ENCODE measurements at places on chromosomes 6 and 20.

DNA sequence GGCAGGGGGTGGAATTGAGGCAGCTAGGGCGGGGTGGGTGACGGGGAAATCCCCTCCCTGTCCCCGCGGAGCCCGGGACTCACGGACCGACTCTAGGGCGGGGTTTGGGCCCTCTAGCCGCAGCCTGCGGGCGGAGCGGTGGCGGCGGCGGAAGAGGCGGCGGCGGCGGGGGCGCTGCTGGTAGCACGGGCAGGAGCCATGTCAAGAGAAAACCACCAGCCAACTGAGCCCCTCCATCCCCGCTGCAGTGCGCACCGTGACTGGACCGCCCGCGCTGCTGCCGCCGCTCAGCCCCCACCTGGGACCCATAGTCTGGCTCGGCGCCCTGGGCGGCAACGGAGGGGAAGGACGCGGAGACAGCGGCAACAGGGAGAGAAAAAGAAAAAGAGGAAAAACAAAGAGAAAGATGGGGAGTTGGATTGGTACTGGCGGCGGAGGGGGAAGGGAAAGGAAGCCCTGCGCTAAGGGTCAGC, 1.2 kb upstream of the C6orf62 start:
- DNase-seq, result peak; percentile 83

- DNase-seq, result no peak
Measured at GRCh38 chr6:152351742-152352141, 285.4 kb downstream of the SYNE1 start.

DNA sequence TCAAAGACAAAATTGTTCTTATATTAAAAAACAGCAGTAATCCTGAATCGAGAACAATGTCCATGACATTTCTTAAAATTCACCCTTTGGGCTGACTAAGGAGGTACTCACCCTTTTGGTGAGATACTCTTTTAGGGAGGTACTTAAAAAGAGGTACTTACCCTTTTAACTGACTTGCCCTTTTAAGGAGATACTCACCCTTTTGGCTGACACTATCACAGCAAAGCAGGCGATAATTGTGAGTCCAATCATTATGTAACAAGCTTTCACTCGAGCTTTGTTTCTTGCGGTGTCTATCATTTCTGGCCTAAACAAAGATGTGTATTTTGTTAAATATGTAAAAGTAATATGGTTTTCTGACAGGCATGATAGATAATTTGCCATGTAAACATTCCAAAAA, 3.7 kb downstream of the FAM162B start:
- DNase-seq, result no peak

- peak; percentile 60 for DNase-seq
Measured at GRCh38 chr20:62804627-62805154, at the start of gene OGFR. TSS of gene OGFR (plus strand) at chr20:62804835. CDS start at chr20:62804860, 25 bp downstream.

DNA sequence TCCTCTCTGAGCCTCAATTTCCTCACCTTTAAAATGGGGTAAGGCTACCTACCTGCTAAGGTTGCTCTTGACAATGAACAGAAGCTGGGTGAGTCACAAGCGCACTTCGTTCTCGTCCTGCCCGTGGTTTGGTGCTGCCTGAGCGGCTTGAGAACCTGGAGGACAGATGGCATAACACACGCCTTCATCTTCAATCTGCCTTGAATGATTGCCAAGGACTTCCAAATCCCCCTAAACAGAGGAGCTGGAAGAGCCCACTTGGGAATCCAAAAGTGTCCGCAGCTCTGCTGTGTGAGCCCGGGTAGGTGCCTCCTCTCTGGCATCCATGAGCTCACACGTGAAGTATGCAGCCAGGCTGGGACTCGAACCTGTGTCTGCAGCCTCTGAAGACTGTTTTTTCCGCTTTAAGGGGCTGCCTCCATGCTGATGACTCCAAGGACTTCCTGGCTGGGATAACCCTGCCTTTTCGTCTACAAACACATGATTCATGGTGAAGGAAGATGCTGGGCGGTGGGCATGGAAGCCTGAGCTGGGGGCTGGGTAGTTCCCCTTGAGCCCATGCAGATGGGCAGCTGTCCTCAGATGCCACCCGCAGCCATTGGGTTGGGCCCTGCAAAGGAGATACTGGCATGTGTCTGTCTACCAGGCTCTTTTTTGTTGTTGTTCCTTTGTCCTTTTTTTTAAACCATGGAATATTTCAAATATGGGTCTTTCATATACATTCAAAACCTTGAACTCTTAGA, 25.3 kb upstream of the CSNK2A1 start:
- no peak for DNase-seq

GRCh38 chr6:19325335-19325789, 511.8 kb upstream of the ID4 start:
- DNase-seq, result no peak

DNA sequence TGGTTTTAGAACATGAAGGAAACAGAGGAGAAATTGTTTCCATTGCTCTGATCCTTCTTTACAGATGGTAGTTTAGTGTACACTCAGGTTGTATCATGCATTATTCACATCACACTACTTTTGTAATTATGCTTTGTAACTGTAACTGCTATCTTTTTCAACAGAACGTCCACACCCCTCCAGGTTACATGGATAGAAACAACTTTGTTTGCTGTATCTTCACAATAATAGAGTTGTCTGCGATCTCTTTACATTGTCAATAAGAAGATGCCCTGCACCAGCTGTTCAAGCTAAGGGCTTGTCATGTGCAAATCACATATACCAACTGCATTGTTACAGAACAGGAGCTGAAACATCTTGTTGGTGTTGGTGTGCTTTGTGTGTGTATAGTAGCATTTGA, 67.9 kb upstream of the MAP7 start:
- no peak for DNase-seq

DNA sequence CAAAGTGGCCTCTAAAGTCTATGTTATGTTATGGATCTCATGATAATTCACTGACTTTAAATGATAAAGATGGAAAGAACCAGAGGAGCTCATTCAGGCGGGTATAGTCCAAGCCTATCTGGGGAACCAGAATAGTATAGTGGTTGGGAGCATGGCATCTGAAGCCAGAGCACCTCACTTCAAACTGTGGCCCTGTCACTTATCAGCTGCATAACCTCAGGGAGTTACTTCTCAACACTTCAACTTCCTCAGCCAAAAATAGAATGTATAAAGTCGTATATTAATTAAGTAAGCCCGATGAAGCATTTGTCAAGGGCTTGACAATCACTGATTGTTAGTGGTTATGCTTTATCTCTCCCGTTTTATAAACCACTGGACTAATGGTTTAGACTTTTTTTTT, 112.7 kb downstream of the RTN4IP1 start:
- DNase-seq, result no peak

DNA sequence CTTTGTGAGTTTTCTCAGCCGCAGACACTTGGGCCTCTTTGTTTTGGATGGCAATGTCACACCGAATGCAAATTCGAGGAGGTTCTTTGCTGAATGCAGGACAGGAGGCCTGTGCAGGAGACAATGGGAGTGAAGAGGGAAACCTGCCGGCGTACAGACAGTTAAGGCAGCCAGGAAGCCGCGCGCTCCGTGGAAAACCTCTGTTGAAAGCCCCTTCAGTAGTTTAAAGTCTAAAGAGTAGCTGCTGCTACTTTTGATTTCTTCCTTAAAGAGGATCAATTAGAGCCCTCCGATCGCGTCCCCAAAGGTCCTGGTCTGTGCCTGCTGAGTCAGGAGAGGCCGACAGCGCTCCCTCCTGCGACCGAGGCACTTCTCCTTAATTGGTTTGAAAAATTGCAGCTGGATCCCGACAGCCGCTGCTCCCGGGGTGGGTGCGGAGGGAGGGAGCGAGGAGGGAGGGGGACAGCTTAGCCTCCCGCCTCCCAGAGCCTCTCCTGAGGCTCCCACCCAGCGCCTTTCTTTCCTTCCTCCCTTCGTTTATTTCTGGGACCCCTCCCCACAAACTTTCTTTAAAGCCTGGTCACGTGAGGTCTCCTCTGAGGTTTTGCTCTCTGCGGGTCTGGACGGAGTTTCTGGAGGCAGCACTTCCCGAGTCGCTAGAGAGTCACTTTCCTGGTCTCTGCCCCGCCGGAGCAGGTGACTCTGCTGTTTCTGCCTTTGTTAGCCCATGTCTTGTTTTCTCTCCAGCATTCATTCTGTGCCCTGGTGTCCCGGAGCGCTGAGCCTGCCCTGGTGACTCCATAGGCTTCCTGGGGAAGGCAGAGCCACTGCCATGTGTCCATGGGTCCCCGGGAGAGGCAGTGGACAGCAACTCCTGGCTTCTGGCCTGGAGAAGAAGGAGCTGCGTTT, 22.3 kb upstream of the RPP40 start:
- no peak for DNase-seq

GRCh38 chr6:3759646-3760232, 8.2 kb upstream of the PXDC1 start:
- DNase-seq, result no peak

GRCh38 chr20:21507400-21508229, 6.2 kb downstream of the NKX2-2 start:
- DNase-seq, result no peak

DNA sequence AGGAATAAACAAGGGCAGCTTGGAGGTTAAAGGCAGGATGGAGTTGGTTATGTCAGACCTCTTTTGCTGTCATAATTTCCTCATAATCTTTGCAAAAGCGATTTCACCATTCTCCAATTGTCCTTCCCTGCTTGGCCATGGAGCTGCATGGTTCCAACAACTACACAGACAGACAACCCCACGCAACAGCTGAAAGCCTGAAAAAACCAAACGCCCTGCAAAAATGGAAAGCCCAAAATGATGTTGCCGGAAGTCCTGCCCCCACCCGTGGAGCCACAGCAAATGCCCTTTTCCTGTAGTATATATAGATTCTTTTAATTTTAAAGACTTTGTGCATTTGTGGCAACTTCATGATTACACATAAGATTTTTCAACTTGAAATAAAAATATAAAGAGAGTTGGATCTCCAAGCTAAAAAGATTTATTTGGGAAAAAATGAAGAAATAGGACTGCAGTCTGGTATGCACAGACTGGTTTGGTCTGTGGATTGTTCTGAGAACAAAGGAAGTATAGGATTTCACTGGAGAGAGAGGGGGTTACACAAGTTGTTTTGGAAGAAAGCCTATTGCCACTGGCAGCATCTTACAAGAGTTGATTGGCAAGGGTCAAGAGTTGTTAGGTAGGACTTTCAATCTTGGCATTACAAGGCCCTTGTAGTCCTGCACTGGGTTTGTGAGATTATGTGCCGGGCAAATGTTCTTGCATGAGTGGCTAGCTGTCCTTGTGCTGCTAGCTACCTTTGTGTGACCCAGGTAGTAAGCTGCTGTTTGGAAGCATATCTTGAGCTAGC, 190.0 kb downstream of the C6orf118 start:
- no peak for DNase-seq

GRCh38 chr6:142728364-142728763, 216.6 kb downstream of the HIVEP2 start:
- DNase-seq, result no peak

GRCh38 chr6:132659082-132659481, at the start of gene TAAR1:
TSS of gene TAAR1 (minus strand) at chr6:132659182. CDS start at chr6:132646003, 13,179 bp downstream.
- DNase-seq, result no peak

- DNase-seq, result no peak
Measured at GRCh38 chr6:154494592-154495311, 15.7 kb downstream of the CNKSR3 start.

DNA sequence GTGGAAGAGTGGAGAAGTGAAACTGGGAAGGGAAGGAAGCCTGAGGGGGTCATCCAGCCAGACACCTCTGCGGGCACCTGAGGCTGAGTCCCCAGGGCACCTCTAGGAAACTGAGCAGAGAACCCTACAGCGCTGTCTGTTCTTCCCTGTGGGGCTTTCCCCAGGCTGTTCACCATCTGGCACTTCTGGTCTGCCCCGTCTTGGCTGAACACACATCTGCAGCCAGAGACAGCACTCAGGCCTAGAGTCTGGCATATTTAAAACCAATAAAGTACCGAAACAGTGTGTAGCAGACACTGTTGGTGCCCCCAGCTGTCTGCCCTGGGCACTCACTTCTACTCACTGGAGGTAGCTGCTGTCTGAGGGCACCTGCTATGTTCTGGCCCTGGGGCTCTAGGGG, 9.4 kb upstream of the ARFGEF2 start:
- DNase-seq, result no peak

DNA sequence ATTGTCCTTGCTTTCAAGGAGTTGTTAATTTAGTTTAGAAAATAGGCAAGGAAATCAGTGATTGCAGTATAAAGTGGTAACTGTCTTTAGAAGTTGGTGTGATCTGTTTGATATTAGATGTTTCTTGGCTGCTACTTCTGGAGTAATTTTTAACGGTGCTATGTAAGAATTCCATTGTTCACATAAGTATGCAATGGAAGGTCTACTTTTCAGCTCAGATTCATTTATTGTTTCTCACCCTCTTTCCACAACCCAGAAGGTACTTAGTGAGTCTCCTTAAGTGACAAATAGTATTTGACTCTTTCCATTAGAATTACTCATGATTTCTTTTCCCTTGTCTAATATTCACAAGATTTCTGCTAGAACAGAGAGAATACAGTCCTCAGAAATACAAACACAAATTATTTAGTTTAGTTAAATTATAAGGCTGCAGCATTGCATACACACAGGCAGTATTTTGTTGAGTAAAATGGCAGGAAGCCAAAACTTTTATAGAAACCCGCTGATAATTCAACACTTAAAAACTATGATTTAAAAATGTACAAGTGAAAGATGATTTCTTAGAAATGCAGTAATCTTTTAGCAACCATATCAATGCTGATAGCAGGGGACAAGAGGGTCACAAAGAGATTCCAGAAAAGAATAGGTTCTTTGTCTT, 554.3 kb downstream of the CD109 start:
- no peak for DNase-seq

DNA sequence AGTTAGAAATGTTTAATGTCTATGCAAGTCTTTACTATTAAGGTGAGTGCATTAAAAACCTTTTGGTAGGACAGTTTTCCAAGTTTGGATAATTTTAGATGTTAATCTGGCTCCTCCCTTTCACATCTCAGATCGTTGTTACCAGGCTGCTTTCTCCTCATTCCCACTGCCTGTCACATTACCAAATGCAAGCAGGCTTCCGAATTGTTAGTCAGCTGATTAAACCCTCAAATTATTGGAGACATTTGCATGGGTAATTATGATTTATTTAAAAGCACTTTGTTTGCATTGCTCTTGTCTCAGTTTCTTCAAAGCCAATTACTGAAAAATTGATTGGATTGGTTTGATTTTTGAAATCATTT, 816.5 kb downstream of the KIF16B start:
- no peak for DNase-seq

DNA sequence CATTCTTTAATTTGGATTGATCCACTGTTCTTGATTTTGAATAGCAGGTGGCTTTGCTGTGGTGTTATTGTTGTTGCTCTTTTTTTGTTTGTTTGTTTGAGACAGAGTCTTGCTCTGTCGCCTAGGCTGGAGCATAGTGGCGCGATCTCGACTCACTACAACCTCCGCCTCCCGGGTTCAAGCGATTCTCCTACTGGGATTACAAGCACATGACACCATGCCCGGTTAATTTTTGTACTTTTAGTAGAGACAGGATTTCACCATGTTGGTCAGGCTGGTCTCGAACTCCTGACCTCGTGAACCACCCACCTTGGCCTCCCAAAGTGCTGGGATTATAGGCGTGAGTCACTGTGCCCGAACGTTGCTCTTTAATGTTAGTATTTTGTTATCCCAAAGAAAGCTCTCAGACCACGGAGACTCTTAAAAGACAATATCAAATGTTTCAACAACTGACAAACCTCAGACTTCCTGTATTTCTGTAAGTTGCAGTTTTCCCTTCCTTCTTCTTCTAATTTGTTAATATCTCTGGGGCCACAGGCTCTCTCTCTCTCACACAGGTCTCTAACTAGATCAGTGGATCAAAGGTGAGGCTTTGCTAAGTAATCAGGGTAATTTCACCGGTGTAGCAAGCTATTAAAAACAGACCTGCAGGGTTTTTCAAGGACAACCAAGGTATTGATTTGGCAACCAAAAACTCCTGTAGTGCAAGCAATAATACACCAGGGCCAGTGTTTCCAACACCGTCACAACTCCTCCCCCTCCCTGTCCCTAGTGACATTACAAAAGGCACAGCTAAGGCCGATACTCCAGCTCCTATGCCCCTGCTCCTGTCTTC, 48.8 kb upstream of the ZNF217 start:
- peak; percentile 72 for DNase-seq
